ENCODE measurements at places on chromosomes 1 and 21.

DNA sequence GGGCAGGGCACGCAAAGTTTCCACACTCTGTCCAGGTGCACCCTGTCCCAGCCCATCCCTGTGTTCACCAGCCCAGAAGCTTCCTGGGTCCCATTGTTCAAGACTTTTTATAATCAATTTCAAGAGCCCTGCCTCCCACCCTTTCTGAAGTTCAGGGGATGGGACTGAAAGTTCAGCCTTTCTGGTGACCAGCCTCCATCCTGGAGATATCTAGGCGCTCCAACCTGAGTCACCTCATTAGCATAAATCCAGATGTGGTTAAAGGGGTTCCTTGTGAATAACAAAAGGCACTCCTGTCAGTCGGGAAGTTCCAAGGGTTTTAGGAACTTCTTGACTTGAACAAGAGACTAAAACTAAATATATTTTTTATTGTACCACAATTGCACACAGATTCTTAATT lies 48.4 kb upstream of the RAP1A start:
- DNase-seq: no peak

DNA sequence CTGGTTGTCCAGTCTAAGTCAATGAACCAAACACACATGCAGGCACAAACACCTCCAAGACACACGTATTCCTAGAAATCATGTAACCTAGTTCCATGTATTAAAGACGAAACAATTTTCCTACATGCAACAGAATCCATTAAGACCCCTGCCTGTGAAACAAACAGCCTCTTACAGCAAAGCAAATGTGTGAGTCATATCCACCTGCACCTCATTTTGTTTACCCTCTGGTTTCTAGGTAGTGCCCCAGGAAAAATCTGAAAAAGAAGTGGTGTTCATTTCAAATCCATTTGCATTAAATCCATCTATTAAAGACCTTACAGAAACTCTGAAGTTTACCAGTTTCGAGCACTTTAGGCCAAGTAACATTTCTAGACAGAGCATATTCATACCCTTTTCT lies 74.1 kb downstream of the VCAM1 start:
- no peak for DNase-seq

GRCh38 chr1:38094711-38095290 lies 48.2 kb upstream of the POU3F1 start:
- DNase-seq: no peak

DNA sequence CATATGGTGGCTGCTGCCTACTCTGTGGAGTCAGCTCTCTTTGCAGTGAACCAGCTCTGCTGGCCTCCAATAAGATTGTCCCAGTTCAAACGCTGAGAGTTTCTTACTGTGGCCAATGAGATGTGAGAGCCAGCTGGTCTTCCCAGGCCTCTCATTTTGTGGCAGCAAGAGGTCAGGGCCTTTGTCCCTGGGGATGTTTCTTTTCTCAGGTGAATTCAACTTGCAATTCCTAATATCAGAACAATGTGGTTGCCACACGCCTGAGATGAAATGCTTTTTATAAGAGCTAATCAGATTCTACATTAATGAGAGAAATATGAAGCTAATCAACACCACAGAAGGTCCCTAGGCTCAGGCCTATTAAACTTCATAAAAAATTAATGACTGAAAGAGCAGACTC lies 660.1 kb upstream of the CAMK1G start:
- DNase-seq: peak; percentile 45

- DNase-seq: no peak
These were observed 31.5 kb upstream of the TNR start for GRCh38 chr1:175774921-175775320.

DNA sequence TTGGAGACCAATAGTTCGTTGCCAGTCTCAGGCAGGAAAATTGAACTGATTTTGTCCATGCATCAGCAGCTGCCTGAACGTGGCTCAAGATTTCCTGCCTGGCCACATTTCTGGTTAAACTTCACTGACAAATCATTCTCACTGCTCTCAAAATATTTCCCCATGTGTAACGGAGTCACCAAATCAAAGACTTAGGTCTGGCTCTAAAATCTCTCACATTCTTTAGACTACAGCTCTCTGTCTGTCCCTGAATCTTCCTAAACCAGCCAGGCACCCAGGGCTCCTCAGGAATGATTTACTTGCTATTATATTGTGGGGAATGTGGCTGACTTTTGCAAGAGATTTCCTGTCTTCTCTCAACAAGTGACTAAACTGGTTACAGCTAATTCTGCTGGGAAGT lies 49.2 kb upstream of the GJA8 start:
- no peak for DNase-seq

GRCh38 chr1:116115476-116116439 lies 4.6 kb downstream of the MAB21L3 start:
- no peak for DNase-seq
